Lower leg skin (tissue), 4 donors: ENCODE measurements at places on chromosomes 12 and 14.

- no peak for DNase-seq
These were observed 11.3 kb downstream of the KMT5A start for GRCh38 chr12:123395236-123395635.

- DNase-seq, result no peak
These were observed 345.8 kb downstream of the VRK1 start for GRCh38 chr14:97143011-97143410.

DNA sequence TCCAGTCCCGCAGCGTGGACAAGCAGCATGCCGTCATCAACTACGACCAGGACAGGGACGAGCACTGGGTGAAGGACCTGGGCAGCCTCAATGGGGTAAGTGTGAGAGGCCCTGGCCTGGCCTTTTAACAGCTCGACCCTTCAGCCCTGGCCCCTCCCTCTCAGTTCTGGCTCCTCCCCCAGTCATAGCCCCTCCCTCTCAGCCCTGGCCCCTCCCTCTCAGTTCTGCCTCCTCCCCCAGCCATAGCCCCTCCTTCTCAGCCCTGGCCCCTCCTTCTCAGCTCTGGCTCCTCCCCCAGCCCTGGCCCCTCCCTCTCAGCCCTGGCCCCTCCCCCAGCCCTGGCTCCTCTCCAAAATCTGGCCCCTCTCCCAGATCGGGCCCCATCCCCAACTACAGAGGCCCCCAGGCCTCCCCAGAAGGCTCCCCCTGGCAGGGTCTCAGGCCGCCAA, 11.2 kb downstream of the CEP170B start:
- DNase-seq, result no peak

DNA sequence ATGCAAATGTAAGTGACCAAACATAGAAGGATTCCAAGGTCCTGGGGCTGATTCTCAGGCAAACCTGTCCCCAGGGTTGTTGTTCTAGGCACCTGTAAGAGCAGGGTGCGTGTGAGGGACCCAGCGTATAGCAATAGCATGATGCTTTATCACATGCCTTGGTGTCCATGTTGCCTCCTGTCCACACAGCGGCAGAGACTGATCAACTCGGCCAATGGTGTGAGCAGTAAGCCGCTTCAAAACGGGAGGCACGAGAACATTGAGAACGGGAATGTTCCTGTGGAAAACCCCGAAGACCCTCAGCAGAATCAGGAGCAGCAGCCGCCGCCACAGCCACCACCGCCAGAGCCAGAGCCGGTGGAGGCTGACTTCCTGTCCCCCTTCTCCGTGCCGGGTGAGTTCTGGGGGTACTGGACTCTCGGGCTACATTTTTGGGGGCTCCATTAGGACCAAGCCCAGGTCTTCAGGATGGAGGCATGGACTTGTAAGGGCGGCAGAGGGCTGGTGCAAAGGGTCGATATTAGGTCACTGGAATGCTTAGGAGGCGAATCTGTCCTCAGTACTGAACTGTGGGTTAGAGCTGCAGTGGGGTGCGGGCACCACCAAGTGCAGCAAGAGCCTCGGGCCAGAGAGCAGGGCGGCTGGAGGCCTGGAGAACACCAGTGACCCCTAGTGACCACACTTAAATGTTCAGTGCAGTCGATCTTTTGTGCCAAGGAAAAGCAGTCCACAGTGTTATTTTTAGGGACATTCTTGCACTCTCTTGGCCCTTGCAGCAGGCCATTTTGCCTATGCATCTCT, 57.2 kb upstream of the RIN3 start:
- DNase-seq, result peak; percentile 77
